Activated T-helper 1 cell treated with Interleukin-2 at 50 U/mL for 16 hours (primary cell): ENCODE measurements at places on chromosomes 1 and 21.

DNA sequence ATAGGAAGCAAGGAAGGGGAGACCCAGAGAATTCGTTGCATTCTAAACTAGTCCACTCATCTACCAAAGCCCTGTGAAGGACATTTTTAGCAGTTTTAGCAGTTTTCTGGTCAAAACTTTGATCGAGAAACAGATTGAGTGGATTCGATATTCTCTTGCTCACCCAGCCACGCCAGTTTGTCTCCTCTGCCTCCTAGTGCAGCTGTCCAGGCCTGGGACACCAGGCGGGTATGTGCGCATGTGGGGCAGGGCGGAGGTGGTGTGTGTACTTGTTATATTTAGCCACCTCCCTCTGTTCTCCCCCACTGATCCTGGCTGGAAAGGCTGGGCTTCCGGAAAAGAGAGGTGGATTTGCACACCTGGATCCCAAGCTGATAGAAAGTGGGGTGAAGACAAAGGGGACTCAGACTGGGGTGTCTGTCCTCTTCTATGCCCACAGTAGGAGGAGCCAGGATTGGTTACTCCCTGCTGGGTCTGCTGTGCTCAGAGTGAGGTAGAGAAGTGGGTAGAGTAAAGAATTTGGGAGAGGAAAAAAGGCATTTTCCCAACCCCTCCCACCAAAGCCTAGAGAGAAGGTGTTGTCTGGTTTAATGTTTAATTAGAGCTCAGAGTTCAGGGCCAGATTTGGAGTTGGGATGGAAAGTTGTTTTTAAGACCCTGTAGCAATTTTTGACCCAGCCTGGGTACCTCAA is 3.8 kb downstream of the LMNA start:
- no peak for DNase-seq

DNA sequence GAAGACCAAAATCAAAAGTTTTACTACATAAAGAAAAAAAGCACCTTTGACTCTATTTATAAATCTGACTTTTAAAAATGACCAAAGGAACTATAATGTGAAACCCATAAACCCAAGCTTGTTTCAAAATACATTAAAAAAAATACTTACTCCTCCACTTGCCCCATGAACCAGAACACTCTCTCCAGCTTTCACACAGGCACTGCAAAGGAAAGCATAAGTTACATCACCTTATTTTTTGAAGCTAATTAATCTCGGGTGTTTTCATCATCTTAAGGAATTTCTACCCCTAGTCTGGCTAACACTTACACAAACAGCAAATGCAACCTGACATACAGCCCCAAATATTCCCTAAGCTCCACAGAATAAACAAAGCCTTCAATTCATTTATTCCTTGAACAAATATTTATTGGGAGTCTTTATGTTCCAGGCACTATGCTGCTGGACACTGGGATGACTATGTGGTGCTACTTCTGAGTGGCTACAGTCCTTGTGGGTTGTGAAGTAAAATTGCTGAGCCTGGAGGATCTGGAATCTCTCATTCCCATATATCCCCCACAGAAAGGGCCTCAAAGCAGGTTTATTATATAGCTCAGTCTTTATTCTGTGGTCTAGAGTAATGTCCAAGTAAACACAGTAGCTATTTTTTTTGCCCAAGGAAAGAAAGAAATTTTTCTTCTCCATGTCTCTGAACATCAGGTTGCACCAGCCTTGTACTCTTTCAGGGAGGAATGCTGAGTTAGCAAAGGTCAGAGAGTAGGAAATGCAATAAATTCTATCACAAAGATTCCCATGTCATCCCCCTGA is 18.2 kb downstream of the CRYZ start:
- DNase-seq = no peak

DNA sequence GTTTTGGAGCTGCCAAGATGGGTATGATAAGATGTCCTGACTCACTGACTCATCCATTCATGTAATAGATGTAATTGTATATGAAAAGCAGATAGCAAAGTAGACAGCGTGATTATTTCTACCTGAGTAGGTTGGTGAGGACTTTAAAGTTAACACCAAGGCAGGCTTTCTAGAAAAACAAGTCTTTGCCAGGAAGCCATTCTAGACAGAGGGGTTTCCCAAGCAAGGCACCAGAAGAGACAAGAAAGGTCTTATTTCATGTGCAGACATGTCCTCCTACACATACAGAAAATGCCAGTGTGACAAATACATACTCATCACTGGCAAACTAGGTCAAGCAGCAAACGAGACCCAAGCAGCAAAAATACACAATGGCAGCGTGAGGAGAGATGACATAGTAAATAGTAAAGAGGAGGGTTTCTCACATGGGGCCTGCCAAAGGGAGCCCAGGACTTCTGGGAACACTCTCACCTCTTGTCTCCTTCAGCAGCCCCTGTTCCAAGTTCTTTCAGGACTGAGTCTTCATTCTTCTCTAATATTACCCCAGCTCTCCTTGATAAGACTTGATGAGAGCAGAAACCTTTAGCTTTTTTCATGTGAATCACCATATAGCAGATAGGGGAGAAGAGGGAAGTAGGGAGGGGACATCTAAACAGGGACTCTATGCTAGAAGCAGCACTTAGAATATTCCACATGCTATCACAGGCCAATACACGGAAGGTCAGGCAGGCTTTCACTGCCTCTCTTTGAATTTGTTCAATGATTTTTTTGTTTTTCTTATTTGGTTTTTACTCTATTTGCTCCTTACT is 114.6 kb upstream of the ATP1B1 start:
- no peak for DNase-seq

- DNase-seq = no peak
These were observed 64.8 kb downstream of the TSEN15 start for GRCh38 chr1:184116287-184116686.

DNA sequence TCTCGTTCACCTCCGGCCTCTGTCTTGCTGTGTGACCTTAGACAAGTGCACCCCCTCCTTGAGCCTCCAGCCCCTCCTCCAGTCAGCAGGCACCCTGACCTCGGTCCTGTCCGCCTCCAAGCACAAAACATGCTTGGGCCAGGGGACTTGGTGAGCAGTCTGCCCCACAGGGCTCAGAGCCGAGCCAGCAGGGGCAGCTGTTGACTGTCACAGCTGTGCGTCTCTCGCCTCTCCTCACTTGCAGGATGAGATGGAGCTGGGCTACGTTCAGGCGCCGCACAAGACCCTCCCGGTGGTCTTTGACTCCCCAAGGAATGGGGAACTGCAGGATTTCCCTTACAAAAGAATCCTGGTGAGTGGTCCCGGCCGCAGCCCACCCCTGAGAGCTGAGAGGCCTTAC is 24.2 kb downstream of the PADI3 start:
- no peak for DNase-seq

DNA sequence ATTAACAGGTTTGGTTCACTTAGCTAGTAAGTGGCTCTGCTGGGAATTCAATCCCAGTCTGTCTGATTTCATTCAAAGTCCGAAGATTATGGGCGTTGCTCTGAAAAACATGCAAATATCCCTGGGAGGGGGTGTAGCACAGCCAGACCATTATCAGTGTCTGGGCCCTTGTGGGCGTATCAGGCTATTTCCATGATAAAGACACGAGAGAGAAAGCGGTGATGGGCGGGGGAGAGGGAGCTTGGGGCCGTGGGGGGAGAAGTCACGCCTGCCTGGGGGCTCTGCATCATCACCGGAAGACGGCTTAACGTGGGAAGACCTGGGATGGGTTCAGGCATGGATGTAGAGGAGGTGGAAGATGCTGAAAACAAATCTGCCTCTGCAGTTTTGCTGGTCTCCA is 25.8 kb downstream of the IL6R start:
- DNase-seq = no peak

DNA sequence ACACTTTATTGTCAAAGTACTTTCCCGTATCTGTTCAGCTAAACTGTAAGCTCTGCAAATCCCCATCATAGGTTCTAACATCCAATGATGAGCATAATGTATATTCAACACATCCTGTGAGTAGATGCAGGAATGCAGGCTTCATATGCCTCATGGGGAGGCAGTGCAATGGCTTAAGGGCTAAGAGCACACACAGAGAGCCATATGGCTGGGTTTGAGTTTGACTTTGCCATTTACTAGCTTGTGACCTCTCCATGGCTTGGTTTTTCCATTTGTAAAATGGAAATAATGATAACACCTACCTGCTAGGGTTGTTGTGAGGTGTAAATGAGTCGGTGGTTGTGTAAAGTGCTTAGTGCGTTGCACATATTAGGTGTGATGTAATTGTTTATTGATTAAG is 13.4 kb downstream of the RCSD1 start:
- DNase-seq = no peak

GRCh38 chr1:27133991-27134390 is 20.9 kb downstream of the SLC9A1 start:
- DNase-seq = no peak

- no peak for DNase-seq
These were observed 327.6 kb downstream of the DPYD start for GRCh38 chr1:97593192-97593591.

- no peak for DNase-seq
These were observed 39.3 kb downstream of the NFIA start for GRCh38 chr1:61121631-61122030.

DNA sequence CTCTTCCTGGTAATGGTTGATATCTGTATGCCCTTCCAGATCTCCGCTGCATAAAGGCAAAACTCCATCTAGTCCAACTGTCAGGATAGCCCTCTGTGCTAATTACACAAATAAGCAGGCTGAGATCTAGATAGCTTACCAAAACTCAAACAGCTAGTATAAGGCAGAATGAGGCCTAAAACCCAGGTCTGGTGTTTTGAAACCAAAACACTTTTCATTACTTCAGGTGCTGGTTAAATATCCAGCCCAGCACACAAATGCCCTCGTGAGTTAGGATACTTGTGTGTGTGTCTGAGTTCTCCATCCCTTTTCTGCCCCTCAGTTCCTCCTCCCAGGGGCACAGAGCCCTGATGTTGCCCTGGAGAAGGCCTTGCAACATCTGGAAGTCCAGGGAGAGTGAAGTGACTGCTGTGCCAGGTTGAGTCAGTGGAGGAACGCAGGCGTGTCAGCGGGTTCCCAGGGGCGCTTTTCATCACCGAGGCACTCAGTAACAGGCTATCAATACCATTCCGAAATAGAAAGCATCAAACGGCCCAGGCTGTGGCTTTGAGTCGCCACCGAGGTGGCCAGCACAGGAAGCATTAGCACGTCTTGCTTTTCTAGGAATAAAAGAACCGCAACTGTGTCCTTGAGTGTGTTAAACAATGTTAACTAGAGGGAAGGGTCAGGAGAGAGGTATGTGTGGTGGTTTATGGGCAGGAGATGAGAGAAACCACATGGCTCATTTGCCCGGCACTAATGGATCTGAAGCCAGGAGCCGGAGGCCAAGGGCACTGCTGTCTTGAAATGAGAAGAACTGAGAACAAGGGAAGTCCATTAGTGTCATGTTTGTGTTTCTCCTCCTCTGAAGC is 90.7 kb upstream of the WLS start:
- no peak for DNase-seq

DNA sequence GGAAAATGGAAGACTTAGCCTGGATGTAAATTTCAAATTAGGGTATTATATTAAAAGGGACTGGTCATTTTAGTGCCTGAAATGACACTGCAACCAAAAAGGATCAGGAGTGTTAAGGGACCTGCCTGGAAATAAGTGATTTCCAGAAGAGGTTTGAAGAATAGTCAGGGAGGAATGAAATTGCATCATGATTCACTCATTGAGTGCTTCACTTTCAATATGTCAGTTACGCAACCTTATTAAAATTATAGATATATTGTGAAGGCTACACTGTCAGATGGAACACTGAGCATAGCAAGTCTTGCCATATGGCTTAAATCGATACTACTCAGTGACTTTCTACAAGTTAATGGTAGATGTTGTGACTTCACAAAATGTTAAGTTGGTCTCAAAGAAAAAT is 275.2 kb upstream of the DPYD start:
- no peak for DNase-seq

DNA sequence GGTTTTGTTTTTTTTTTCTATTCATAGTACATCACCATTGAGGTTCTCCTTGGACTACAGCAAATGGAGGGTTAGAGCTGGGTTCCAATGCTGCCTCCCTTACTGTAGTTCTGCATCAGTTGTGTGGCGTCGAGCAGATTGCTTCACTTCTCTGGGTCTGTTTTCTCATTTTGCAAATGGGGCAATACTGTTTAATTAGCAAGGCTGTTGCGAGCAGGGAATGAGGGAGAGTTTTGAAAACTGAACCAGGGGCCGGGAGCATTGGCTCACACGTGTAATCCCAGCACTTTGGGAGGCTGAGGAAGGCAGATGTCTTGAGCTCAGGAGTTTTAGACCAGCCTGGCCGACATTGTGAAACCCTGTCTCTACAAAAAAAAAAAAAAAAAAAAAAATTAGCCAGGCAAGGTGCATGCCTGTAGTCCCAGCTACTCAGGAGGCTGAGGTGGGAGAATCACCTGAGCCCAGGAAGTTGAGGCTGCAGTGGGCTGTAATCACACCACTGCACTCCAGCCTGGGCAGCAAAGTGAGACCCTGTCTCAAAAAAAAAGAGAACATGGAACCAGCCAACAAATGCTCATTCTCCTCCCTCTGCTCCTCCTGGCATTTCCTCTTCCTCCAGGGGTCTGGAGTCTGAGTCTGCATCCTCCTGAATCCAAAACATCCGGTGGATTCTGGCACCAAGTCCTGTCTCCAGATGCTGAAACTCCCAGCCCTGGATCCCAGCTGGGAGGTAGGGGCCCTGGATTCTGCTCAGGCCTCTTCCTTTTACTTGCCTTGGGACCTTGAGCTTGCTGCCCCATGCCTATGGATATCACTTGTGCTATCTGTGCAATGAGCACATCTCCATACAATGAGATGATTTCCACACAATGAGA is 3.7 kb upstream of the PLOD1 start:
- no peak for DNase-seq

DNA sequence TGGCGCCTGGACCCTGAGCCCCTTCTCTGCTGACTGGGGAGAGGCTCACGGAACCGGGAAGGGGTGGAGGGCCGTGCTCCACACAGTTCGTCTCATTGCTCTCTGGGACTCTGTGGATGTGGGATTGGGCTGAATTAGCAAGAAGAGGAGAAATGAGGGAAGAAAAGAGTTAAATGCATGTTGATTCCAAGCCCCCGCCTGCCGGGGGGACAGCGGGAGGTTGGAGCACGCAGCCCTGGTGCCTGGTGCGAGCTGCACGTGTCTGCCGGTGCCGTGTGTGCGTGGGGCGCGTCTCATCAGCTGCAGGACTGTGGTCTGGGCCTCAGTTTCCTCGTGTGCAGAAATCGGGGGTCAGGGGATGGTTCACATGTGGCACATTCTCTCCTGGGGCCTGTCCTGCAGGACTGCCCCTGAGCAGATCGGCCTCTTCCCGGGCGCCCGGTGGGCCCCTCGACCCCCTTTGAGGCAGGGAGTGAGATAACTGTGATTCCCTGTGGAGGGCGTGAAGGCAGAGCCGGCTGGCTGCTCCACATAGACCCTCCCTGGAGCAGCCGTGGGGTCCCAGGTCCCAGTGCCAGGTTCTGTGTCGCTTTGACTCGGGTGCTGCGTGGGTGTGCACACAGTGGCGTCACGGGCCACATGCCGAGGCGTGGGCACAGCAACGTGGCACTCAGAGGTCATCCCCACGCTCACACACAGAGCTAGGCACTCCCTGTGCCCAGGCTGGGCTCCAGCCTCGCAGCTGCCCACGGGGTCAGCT is 11.4 kb downstream of the SAMD11 start:
- no peak for DNase-seq
